Brain pericyte (primary cell): ENCODE measurements at places on chromosomes 2 and 18.

DNA sequence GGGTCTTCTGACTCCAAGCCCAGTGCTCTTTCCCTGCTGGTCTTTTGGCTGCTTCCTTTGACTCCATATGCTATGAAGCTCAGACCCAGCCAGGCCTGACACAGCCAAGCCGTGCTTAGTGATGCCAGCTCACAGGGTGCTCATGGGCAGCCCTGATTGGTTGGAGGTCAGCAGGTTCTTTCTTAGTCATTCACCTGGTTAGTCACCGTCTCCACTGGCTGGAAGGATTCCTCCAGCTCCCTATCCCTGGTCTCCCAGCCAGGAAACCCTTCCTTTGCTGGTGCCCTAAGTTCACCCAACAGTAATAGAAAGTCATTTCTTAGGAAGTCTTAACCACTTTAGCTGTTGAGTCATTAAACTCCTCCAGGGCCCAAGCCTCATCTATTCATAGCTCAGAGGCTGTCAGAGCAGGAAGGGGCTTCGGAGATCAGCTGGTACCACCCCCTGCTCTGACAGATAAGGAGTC is 3.9 kb downstream of the KCNK3 start:
- DNase-seq: no peak

DNA sequence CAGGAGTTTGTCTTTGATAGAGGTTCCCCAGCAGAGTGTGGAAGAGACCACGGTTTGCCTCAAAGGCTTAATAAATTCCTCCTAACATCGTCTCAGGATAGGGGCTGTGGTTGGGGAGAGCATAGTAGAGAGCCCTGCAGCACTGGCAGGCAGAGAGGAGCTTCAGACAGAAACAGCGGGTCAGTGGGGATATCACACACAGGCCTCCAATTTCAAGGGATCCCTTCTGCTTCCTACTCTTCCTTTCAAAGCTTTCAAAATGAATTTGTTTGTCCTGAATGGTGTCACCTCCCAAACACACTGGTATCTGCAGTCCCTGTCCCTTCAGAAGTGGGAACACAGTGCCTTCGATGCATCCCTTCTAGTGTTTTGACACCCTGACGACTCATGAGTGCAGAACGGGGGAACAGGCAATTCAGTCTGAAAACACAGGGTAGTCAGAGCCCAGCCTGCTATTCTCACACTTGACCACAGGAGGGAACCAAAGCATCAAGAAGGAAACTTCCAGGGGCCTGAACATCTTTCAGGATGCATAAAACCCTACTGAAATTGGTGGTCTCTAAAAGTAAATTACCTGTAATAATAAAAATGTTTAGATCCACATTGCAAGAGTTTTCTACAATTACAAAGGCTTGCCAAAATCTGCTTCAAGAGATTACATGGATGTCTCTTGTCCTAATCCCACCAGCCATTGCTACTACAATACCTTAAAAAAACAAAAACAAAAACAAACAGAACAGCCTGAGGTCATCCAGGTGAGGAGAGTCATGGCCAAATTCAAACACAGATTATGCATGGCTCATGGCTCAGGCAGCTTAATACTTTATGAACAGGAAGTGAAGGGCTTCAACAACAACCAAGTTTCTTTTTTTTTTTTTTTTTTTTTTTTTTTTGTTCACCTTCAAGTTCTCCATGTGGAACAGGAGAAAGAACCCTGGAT is 49.8 kb downstream of the SLC14A2 start:
- DNase-seq: peak; percentile 34

- no peak for DNase-seq
Measured at GRCh38 chr2:47303341-47304148, 99.4 kb upstream of the MSH2 start.

GRCh38 chr2:55618025-55618274 is 528 bp upstream of the PPP4R3B start:
- no peak for DNase-seq

- DNase-seq: no peak
Measured at GRCh38 chr2:200609028-200609614, 23.3 kb downstream of the AOX1 start.

DNA sequence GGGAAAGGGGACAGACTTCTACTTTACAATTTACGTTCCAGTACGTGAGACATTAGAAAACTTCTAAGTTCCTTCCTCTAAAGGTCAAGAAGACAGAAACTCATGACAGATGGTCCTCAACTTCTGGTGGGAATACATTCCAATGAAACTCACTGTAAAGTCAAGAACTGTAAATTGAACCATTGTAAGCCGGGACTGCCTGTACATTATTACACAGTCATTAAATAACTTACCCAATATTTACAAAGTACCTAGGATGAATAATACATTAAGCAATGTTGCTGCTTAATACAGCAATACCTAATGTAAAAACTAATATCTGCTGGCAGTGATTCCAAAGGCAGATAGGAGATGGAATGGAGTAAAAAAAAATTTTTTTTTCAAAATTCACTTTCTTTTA is 51.9 kb downstream of the CDH2 start:
- no peak for DNase-seq

GRCh38 chr2:236221798-236222197 is 42.4 kb downstream of the ASB18 start:
- no peak for DNase-seq

GRCh38 chr18:79523206-79523735 is 127.5 kb downstream of the NFATC1 start:
- no peak for DNase-seq

DNA sequence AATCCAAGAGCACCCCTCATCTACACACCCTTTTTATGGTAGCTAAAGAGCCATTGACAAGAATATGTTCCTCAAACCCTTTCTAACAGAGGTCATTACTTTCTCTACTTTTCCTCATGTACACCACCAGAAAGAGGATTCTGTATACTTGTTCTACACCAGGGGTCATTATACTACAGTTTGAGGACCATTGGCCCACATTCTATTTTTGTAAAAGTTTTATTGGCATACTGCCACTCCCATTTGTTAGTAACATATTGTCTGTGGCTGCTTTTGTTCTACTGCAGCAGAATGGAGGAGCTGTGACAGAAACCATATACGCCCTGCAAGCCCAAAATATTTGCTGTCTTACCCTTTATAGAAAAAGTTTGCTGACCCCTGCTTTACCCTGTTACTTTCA is 14.3 kb downstream of the HTR2B start:
- peak; percentile 31 for DNase-seq

GRCh38 chr2:135424849-135425248 is 106.2 kb downstream of the ZRANB3 start:
- no peak for DNase-seq

GRCh38 chr2:118013221-118013723 is 598 bp downstream of the CCDC93 start:
- no peak for DNase-seq

GRCh38 chr2:45119038-45119437 is 109.8 kb upstream of the SIX2 start:
- DNase-seq: no peak

- no peak for DNase-seq
Measured at GRCh38 chr2:68340226-68341061, 20.7 kb upstream of the CNRIP1 start.

DNA sequence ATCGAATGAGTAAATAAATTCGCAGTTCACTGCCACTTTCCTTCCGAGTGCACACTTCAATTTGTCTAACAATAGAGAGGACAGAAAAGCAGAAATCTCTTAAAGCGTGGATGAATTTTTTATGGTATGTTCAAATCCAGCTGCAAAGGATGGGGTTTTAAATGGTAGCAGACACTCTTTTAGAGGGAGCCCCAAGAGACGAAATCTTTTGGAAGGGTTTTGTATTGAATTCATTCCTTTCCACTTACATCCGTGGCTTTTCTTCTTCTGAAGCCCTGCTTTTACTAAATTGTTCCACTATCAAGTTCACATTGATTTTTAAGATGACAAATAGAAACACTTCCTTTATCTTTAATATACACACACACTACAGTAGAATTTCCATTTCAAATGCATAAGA is 680.7 kb downstream of the NR4A2 start:
- DNase-seq: no peak

- no peak for DNase-seq
Measured at GRCh38 chr2:221002101-221002685, 569.9 kb downstream of the EPHA4 start.

- no peak for DNase-seq
Measured at GRCh38 chr18:78973357-78974083, 6.1 kb upstream of the SALL3 start.

DNA sequence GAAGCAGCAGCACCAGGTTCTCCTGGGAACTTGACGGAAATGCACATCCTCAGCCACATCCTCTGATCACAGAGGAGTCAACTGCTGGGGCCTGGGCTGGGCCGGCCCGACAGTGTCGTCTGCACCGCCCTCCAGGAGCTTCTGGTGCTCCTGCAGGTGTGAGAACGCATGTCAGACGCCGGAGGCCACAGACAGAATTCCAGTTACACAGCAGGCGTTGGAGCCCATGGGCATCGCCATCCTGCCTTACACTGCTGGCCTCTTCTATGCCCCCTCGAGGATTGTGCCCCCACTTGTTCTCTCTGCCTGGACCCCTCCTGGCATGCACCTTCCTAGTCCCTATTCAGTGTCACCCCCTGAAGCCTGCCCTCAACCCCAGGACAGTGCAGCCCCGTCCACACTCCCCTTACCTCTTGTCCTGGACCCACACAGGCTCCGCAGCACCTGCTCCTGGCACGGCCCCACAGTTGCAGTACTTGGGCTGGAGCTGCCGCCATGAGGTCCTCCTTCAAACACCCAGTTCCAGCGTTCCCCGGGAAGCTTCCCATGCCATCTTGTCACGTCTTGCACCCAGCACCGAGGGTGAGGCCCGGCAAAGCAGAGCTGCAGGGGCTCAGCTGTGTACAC is 37.5 kb downstream of the ADI1 start:
- DNase-seq: no peak

- DNase-seq: no peak
Measured at GRCh38 chr2:78431241-78431640, 594.3 kb upstream of the REG3G start.

- no peak for DNase-seq
Measured at GRCh38 chr2:209382775-209383174, 41.1 kb upstream of the MAP2 start.

GRCh38 chr2:37357069-37357468 is 12.6 kb downstream of the QPCT start:
- no peak for DNase-seq

DNA sequence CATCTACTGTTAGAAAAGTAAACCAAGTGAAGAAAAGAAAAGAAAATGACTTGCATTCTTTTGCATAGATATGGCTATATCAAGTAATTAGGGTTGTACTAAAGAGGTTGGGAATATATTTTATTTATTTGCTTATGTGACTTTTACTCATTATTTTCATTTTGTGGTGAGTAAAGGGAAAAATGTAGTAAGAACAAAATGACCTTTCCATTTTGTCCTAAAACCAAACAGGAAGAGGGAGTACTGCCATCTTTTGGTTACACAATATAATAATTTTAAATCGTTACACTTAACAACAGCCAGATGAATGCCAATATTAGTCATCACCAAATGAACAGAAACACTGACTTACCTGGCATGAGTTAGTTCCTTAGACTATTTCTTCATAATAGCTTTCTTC is 47.3 kb upstream of the NDUFV2 start:
- peak; percentile 10 for DNase-seq

- DNase-seq: no peak
Measured at GRCh38 chr2:205975082-205975949, 110.7 kb downstream of the INO80D start.

DNA sequence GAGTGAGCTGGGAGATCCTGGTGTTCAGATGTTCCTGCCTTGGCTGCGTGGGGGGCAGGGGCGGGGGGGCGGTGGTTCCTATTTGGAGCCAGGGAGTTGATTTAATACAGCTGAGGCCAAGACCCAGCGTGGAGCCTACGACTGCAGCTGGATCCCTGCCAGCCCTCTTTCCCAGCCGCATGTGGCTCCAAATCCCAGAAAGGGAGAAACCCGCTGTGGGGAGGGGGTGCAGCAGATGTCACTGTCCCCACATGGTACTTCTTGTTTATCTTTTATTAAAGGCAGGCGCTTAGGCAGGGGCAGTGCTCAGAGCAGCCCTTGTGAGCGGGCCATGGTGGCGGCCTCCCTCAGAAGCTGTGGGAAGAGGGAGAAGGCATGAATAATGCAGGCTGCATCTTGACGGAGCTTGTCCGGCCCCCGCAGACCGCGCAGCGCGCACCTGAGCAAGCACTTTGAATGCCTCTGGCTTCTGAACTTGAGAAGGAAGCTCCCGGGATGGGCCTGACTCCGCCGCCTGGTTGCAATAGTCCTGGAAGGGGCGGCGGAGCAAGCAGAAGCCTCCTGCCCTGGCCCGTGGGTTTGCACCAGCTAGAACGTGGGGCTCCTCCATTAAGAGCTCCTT is 112.1 kb downstream of the GLI2 start:
- DNase-seq: peak; percentile 73

DNA sequence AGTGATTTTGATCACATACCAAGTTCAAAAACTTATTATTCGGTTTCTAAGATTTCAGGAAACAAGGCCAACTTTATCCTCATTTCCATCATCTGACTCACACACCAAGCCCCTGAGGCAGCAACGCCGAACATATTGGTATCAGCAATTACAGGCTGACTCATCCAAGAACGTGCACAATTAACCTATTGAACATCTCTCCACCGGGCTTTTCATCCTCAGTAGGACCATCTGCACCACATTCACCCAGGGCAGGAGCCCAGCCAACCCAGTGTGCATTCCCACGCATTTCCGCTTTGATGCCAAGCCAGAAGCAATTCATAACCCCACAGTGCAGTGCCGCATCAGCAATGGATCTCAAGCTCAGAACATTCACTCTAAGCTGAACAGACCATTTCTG is 52.9 kb downstream of the SCG2 start:
- DNase-seq: peak; percentile 72

- no peak for DNase-seq
Measured at GRCh38 chr2:172296267-172297046, 130.9 kb upstream of the ITGA6 start.

- no peak for DNase-seq
Measured at GRCh38 chr18:41058351-41059125, 896.5 kb upstream of the PIK3C3 start.

DNA sequence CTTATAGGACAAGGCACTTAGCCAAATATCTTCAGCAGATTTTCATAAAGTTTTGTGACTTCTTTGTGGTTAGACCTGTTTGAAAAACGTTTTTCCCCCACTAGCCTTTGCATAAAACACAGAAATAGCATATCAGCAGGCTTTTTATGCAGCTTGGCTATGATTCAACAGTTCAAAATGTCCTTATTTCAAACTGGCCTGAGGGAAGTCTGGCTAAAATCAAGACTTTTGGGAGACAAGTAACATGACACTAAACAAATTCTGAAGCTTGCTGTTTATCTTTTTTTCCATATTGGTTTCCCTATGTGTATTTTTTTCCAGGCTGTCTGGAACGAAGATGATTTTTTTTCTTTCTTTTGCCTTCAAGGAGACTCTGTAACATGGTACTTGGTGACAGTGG is 95.1 kb upstream of the L3MBTL4 start:
- DNase-seq: no peak
